ENCODE measurements at places on chromosomes 3 and 15.

GRCh38 chr3:133930341-133930933 lies 34.8 kb upstream of the RAB6B start:
- DNase-seq = no peak

GRCh38 chr15:90336705-90337141 lies 15.4 kb upstream of the ZNF774 start:
- no peak for DNase-seq

GRCh38 chr3:123687286-123687685 lies 102.4 kb upstream of the HACD2 start:
- DNase-seq = no peak

GRCh38 chr3:57783186-57784088 lies 27.3 kb downstream of the SLMAP start:
- DNase-seq = no peak

DNA sequence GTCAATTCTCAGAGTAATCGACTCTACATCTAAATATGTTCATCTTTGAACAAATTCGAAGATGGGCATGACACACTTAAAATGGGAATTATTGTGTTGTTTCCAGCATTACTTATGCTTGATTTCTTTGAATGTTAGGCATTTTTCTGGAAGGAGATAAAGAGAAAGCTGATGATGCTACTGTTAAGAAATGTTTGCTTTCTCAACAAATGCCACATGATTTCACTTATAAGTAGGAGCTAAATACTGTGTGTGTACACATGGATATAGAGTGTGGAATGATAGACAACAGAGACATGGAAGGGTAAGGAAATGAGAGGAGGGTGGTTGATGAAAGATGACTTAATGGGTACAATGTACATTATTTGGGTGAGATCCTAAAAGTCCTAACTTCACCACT lies 400.9 kb downstream of the TBL1XR1 start:
- no peak for DNase-seq

GRCh38 chr3:46717447-46718231 lies at the start of gene PRSS50:
Gene PRSS50 (minus strand): TSS chr3:46717869. CDS start chr3:46717824, 45 bp downstream.
- no peak for DNase-seq

GRCh38 chr3:193853511-193854219 lies 260.7 kb downstream of the OPA1 start:
- DNase-seq = no peak

DNA sequence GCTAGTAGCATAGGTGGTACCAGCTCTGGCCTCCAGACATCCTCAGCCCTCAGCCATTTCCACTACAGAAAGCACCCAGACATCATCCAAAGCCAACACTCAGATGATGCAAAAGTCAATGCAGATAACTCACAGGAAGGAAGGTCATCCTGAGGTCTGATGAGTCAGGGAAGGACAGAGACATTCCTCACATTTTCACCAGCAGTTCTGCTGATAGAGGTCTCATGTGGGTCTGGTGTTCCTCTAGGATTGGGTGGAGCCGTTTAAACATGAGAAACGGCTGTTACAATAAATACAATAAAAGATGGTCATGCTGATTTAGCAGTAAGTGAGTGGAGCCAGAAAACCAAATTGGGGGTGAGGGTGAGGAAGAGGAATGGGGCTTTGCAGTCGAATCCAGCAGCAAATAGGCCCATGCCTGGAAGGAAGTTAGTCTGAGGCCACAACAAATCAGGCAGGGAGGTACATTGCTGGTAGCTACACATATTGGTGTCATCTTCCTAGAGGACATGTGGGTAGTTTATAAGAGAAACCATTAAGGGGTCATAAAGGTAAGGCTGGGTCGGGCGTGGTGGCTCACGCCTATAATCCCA lies 33.3 kb upstream of the FLNB start:
- no peak for DNase-seq

GRCh38 chr15:91968610-91969009 lies 115.1 kb downstream of the SLCO3A1 start:
- no peak for DNase-seq

DNA sequence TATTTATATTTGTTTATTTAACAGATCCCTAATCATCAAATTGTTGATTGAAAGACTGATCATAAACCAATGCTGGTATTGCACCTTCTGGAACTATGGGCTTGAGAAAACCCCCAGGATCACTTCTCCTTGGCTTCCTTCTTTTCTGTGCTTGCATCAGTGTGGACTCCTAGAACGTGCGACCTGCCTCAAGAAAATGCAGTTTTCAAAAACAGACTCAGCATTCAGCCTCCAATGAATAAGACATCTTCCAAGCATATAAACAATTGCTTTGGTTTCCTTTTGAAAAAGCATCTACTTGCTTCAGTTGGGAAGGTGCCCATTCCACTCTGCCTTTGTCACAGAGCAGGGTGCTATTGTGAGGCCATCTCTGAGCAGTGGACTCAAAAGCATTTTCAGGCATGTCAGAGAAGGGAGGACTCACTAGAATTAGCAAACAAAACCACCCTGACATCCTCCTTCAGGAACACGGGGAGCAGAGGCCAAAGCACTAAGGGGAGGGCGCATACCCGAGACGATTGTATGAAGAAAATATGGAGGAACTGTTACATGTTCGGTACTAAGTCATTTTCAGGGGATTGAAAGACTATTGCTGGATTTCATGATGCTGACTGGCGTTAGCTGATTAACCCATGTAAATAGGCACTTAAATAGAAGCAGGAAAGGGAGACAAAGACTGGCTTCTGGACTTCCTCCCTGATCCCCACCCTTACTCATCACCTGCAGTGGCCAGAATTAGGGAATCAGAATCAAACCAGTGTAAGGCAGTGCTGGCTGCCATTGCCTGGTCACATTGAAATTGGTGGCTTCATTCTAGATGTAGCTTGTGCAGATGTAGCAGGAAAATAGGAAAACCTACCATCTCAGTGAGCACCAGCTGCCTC lies 14.7 kb downstream of the THBS1 start:
- no peak for DNase-seq

DNA sequence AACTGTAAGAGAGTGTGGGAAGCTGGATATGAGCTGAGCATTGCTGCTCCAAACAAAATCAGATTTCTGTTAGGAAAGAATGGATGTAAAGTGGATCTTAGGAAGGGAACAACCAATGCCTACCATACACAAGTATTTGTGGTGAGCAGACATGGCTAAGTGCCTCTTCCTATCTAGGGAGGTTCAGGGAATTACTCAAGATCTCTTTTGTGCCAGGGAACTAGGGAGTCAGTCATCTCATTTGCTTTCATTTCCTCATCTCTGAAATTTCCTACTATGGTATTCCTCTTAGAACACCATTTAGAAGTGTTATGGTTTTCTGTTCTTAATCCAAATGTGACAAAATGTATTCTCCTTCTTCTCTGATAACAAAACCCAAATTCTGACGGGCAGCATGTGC lies 396.5 kb downstream of the FHIT start:
- no peak for DNase-seq

DNA sequence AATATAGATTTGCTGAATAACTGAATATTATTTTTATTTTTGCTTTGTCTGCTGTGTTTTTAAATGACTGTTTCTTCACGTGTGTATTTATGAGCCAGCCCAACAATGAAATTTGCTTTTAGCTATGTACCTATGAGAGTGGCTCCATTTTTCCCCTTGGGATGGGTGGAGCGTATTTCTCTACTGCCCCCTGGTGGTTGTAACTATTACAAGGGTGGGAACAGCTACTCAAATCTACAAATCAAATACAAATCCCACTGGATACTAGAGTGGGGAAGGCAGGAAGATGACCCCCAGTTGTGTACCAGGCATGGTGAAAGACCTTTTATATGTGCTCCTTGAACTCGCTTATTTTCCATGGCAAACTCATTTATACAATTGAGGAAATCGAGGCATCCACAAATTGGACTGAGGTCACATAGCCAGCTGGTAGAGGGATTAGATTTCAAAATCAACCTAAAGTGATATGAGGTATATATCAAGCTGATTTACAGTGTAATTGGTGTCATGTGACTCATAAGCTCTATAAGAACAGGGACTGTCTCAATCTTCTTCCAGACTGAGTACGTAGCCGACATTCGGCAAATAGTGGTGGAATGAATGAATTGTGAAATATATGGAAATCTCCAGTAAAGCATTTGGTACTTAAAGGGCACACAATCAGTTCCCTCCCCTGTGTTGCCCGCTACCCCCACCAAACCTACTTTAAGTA lies 69.5 kb upstream of the VEPH1 start:
- peak; percentile 7 for DNase-seq

DNA sequence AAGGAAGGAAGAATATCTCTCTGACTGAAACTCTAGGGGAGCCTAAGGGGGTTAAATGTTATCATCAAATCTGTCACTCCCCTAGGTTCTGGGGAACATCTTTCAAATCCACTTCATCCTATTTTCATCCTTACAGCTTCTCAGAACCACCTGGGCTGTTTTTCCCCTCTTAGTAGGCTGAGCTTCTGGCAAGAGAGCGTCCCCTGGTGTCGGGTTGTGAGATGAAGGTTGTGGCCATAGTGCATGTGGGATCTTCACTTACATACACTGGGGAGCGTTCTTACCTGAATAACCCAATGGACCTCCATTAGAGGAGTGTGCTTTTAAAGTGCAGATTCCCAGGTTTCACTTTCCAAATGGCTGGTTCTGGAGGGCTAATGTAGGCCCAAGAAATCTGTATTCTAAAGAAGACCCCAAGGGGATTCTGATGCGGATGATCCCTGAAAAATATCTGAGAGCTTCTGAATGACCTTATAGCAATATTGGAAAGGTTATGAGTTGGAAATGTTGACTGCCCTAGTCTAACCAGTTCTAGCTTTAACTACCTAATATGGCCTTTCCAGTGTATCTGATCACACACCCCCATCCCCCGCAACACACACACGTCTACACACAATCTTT lies 663.7 kb downstream of the AGBL1 start:
- peak; percentile 68 for DNase-seq

DNA sequence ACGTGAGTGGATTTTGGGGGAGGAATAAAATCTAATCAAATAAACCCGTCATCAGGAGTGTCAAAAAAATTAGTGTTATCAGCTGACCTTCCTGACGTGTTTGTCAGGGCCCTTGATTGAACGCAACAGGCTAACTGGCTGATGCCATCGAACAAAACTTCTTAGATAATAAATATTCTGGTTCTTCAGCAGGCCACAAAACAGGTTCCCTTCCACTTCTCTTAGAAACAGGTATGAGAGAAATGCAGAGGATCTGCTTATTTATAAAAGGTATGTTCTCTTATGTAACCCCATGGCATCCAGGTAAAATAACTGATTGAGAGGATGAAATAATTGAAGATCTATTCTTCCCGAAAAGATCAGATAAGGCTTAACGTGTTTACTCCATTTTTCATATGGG lies 7.6 kb upstream of the LRIG1 start:
- no peak for DNase-seq

DNA sequence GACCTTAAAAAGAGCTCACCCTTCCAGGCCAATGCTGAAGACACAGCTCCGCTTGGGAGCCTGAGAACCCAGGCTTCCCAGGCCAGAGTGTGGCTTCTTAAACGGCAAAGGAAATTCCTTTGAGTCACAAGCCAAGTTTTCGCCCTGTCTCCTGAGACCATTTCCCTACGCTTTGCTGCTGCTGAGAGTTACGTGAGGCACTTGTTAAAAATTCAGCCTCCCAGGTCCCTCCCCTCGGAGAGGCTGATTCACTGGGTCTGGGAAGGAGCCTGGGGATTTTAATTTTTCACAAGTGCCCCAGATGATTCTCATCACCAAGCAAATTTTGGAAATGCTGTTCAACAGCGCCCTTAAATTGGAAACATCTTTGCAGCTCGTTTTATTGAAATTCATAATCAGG lies 25.5 kb downstream of the RLBP1 start:
- DNase-seq = no peak

DNA sequence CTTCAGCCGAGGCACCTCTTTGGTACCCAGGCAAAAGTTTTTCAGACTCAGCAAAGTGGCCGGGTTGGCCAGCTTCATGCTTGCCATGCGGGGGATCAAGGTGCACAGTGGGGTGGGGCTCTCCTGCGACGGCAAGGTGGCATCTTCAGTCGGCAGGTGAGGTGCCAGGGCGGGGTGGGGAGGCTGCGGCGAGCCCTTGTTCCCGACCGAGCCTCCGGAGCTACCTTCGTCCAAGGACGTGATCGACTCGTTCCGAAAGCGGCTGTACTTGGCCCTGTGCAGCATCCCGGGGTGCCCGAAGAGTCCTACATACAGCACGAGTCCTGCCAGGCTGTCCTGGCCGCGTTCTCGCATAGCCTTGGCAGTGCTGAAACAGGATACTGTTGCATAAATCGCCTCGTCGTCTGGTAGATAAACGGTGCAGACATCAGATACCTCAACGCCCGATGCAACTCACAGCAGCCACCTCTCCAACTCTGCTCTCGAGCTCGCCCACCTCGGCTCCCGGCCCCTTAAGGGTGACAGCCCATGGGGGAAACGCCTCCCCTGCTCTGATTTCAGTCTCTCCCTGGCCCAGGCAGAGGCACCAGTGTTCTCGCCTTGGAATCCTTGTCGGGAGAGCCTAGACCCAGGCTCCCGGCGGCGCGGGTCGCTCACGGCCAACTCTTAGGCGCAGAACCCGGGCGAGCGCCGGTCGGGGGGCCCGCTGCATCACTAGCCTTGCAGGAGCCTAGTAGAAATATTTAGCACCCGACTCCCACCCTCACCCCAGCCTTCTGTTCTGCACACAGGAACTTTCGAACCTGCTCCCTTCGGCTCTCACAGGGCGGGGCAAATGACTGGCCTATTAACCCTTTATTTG lies 826 bp downstream of the SHC4 start:
- peak; percentile 11 for DNase-seq

GRCh38 chr3:65776494-65776893 lies 262.2 kb downstream of the MAGI1 start:
- no peak for DNase-seq
